Stimulated activated CD4-positive, alpha-beta T cell treated with anti-CD3 and anti-CD28 coated beads, Interleukin-1b, Interleukin-23, amount 100 ng/mL, for 1 hour (primary cell): ENCODE measurements at places on chromosomes 2 and 18.
A peak's percentile ranks its signal among the peaks of the same experiment; 100 is the strongest.

- DNase-seq, result no peak
These were observed 42.4 kb upstream of the AKAIN1 start for GRCh38 chr18:5239447-5239846.

- no peak for DNase-seq
These were observed 50.0 kb downstream of the ESCO1 start for GRCh38 chr18:21550510-21550970.

DNA sequence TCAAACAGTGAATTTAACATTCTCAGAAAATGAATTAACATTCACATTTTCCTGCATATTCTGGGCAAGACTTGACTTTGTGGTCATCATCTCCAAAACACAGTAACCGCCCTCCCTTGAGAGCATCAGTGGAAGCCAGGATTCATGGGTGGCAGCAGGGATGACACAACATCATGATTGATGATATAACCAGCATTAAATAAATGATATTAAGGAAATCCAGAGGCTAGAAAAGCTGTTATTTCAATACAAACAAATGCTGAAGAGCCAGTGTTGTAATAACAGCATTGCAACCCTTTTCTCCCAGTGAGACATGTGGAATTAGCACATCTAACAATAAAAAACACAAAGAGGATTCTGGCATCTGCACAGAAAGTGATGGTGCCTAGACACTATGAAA is 41.1 kb downstream of the CDC42EP3 start:
- DNase-seq, result no peak

DNA sequence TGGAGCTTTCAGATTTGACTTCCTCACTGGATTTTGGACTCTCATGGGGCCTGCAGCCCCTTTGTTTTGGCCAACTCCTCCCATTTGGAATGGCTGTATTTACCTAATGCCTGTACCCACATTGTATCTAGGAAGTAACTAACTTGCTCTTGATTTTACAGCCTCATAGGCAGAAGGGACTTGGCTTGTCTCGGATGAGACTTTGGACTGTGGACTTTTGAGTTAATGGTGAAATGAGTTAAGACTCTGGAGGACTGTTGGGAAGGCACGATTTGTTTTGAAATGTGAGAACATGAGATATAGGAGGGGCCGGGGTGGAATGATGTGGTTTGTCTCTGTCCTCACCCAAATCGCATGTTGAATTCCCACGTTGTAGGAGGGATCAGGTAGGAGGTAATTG is 233.4 kb upstream of the GALNT5 start:
- DNase-seq, result no peak

DNA sequence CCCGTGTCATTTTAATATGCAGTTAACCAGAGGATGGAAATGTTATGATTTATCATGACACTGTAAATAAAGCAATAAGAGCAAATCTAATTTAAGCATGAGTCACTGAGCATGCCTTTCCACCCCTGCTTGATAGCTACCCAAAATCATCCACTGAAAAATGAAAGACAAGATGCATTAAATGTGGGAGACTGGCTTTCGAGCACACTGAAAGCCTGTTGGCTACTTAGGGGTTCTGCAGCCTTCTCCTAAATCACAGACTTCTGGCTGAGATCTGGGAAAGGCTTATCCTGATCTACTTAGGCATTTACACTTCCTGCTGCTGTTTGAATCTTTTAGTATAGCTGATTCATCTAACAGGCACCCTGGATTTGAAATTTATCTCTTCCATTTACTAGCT is 778.3 kb upstream of the CDH7 start:
- DNase-seq, result no peak

DNA sequence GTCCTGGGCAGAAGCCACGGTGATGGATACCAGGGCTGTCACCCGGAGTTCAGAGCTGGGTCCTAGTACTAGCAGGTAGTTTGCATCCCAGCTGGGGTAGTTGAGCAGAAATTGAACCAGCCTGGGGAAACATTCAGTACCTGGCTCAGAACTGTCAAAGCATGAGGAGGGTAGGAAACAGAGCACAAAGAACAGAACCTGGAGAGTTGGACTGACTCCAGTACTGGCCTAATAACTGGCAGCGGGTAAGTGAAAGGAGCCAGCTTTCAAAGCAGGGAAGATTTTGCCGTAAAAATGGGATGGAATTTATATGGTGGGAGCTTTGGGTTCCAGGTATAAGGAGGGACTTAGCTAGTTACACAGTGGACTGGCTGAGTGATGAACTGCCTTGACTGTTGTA is 23.8 kb downstream of the ATG16L1 start:
- no peak for DNase-seq

DNA sequence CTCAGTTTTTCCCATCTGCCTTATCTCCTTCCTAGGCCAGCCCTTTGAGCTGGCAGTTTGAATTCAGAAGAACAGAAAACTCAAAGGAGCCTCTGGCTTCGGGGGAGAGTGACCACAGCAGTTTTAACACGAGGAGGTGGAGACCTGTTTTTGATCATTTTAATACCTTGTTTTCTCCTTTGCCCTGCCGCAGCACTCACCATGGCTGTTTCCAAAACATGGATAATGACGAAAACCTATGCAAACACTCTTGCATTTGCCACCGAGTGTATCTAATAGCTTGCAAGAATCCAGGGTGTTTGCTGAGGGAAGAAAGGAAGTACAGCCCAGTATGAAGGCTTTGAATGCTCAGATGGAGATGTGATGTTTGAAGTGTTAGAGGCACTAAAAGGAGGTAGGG is 167.1 kb downstream of the PRKCE start:
- no peak for DNase-seq

- DNase-seq, result no peak
These were observed 2109.4 kb upstream of the PIK3C3 start for GRCh38 chr18:39845631-39846030.

GRCh38 chr2:51105811-51106210 is 73.9 kb upstream of the NRXN1 start:
- DNase-seq, result no peak

GRCh38 chr2:36734304-36734703 is 37.8 kb downstream of the VIT start:
- DNase-seq, result no peak

DNA sequence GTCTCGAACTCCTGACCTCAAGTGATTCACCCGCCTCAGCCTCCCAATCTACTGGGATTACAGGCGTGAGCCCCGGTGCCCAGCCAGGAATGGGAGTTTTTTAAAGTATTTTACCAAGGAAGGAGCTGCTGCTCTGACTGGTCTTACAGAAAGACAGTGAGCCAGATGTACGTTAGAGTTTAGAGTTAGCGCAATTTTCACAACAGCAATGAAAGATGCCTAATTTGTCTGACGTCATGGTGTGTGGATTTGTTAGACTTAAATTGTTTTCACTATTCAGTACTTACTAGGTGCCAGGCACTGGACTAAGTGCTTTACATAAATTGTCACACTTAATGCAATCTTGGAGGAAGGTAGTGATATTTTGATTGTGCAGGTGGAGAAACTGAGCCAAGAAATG is 12.4 kb upstream of the RPL37A start:
- DNase-seq, result no peak

DNA sequence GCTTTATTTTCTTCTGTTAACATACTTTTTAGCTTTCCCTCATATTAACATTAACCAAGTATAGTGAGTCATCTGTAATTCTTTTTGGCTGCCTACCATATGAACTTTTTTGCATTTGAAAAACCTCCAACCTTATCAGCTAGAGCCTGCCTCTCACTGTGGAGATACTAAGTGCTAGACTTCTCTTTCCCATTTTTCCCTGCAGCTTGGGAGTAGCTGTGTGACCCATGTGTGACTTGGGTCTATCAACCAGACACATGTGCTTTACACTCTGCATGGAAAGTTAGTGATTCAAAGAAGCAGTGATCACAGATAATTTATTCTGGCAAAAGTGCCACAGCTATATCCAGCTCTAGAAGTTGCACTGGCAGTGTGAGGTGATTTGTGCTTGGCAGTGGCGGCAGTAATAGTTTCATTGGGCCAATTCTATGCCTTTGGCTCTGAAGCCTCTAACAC is 36.3 kb downstream of the PREPL start:
- no peak for DNase-seq

GRCh38 chr2:112121682-112122254 is 16.4 kb upstream of the FBLN7 start:
- DNase-seq, result peak; percentile 16

DNA sequence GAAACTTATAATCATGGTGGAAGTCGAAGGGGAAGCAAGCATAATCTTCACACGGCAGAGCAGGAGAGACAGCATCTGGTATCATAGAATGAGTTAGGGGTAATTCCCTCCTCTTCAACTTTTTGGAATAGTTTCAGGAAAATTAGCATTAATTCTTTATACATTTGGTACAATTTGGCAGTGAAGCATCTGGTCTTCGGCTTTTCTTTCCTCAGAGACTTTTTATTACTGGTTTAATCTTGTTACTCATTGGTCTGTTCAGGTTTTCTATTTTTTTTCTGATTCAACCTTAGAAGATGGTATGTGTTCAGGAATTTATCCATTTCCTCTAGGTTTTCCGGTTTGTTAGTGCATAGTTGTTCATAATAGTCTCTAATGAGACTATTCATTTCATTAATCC is 39.7 kb upstream of the ABCA12 start:
- no peak for DNase-seq

- no peak for DNase-seq
These were observed 145.4 kb upstream of the TWIST2 start for GRCh38 chr2:238702276-238703052.

DNA sequence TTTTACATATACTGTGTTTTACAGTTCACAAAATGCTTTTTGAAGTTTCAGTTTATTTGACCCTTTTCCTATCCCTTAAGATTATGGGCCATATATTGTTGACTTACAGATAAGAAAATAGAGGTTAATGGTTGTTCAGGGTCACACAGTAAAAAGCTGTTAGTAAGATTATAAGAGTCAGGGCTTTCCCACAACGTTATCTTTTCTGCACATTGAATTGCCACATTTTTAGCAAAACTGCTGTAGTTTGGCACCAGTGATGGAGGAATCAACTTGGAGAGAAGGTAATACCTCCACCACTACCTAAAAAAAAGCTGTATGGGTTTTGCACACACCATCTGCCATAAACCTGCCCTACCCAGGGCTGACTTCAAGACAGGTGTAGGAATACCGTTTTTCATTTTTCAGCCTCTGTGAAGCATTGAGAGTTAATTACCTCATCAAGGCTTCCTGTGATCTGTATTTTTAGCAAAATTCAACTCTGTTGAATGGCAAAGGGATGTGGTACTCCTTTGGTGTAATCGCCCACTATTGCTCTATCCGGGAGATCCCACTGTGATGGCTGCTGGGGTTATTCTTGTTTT is 5.0 kb downstream of the SOWAHC start:
- DNase-seq, result no peak

- no peak for DNase-seq
These were observed 283.2 kb upstream of the MEX3C start for GRCh38 chr18:51480407-51481261.

DNA sequence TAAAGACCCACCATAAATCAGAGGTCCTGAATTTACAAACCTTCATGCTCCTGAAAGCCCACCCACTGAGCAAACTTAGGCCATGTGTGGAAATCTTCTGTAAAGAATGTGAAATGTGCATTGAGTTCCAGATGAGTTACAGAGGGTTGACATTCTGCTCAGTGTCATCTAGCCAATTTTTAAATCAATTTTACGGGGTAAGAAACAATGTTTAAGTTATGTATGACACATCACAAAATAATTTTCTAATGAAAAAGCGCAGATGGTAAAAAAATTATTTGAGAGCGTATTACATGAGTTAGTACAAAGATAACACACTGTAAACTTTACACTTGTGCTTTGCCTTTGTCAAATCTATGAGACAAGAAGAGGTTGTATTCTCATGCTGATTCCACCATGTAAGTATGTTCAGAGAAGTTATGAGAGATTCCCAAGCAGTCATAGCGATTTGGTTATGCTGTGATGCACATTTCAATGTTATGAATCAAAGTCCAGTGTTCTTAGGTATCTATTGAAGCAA is 446.3 kb downstream of the ADCYAP1 start:
- DNase-seq, result no peak

DNA sequence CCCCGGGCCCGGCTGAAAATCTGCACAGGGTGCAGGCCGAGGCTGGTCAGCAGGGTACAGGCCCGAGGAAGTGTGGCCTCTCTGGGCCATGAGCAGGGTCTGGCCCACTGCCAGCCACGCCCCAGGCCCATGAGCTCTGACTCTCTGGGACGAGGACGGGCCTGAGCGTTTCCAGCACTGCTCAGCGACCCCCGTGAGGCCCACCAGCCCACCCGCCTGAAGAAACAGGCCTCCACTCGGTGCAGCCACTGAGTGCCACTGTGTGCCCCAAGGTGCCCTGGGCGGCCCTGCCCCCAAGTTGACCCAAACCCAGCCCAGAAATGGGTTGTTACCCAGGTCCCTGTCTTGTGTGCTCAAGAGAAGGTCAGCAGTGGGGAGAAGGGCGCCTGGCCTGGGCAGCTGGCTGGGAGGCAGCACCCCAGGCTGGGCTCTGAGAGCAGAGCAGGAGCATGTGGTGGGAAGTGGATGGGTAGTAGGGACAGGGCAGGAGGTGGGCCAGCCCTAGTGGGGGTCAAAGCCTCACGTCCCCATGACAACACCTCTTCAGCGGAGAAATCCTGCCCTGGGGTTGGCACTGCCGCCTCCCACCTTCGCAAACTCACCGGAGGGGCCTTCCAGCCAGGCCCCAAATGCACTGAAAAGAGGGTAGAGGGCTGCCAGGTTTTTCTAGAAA is 2.1 kb upstream of the SNED1 start:
- no peak for DNase-seq

GRCh38 chr2:5140347-5140746 is 551.8 kb upstream of the SOX11 start:
- DNase-seq, result no peak

- no peak for DNase-seq
These were observed 31.8 kb downstream of the METAP1D start for GRCh38 chr2:172031536-172031935.

DNA sequence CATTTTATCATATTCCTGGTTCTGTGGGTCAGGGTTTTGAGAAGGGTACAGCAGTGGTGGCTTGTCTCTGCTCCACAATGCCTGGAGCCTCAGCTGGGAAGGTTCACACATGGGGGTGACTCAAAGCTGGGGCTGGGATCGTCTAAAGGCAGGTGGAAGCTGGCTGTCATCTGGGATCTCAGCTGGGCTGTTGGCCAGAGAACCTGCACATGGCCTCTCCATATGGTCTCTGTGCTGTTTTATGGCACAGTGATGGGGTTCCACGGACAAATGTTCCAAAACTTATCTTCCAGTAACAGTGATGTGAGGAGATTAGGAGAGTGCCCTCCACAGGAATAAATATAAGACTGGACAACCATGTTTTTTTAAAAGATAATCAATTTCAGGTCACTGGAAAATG is 191.4 kb downstream of the SS18 start:
- DNase-seq, result no peak

GRCh38 chr2:49035481-49035880 is 118.8 kb downstream of the FSHR start:
- no peak for DNase-seq

DNA sequence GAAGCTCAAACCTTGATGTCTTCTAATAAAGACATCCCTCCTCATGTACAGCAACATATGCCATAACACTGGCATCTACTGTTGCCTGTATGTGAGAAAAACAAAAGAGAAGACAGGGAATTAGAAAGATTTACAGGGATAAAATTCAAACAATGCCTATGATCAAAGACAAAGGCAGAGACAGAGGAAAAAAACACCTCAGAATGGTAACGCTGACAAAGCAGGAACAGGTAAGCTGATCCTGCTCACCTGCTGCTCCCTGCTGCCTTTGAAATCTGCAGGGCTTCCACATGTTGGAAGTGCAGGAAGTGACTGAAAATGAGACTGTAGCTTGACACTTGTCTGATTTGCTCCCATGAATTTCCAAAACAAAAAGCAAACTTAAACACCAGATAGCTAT is 90.2 kb upstream of the DNAJC10 start:
- DNase-seq, result no peak
